Endodermal cell (in vitro differentiated cells): ENCODE measurements at places on chromosomes 7 and 10. TPM values are rescaled to one million over a fixed set of nuclear protein-coding genes. Genes with fewer than 3 reads are reported as not detected.
A peak's percentile ranks its signal among the peaks of the same experiment; 100 is the strongest.

DNA sequence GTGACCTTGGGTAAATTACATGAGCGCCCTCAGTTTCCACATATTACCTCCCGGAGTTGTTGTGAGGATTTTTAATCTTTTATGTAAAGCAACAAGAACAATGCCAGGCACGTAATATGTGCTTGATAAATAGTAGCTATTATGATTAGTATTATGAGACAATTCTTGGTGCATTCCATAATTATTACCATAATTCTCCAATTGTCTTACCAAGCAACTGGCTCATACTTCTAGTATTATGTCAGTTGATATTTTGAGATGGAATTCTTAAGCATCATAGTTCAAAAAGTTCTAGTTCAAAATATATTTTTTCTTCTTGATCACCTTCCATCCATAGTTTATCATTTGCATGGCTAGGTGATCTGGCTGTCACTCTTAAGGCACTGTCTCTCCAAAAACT, 259.0 kb downstream of the BBS9 start:
- H3K27ac ChIP-seq: no peak overlapping the region
- DNase-seq: no peak
- H3K4me1 ChIP-seq: no peaks in the 10 kb centered on the region
- H3K4me3 ChIP-seq: no peak overlapping the region
- no peaks in the 10 kb centered on the region for H3K27me3 ChIP-seq

- H3K27me3 ChIP-seq: no peaks in the 10 kb centered on the region
- no peak overlapping the region for H3K27ac ChIP-seq
- H3K4me3 ChIP-seq: no peak overlapping the region
- DNase-seq: no peak
- H3K4me1 ChIP-seq: no peaks in the 10 kb centered on the region
- peaks cover 90% of the 10 kb centered on the region for H3K36me3 ChIP-seq
Measured at GRCh38 chr10:77983384-77984341, 45.7 kb downstream of the POLR3A start.

GRCh38 chr7:136617176-136617575, 251.3 kb upstream of the CHRM2 start:
- H3K4me3 ChIP-seq: no peak overlapping the region
- no peak for DNase-seq
- H3K4me1 ChIP-seq: no peaks in the 10 kb centered on the region
- no peaks in the 10 kb centered on the region for H3K36me3 ChIP-seq
- no peaks in the 10 kb centered on the region for H3K27me3 ChIP-seq

DNA sequence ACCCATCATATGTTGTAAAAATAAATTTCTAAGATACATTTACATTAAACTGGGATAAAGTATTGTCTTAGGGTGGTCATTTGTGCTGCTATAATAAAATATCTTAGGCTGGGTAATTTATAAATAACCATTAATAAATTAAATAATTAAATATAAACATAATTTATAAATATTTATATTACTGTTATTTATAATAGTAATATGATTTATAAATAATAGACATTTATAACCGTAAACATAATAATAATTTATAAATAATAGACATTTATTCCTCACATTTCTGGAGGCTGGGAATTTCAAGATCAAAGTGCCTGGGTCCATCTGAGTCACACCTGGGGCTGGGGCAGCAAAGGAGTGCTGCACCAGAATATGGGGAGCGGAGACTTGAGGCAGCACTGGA, 31.1 kb downstream of the ZWINT start:
- DNase-seq: no peak
- no peaks in the 10 kb centered on the region for H3K36me3 ChIP-seq
- no peak overlapping the region for H3K4me3 ChIP-seq

GRCh38 chr10:11469575-11470391, 141.7 kb downstream of the USP6NL start:
- peaks cover 9% of the 10 kb centered on the region for H3K36me3 ChIP-seq
- no peaks in the 10 kb centered on the region for H3K27me3 ChIP-seq
- peak; percentile 66 for DNase-seq
- no peak overlapping the region for H3K4me3 ChIP-seq
- no peaks in the 10 kb centered on the region for H3K4me1 ChIP-seq

DNA sequence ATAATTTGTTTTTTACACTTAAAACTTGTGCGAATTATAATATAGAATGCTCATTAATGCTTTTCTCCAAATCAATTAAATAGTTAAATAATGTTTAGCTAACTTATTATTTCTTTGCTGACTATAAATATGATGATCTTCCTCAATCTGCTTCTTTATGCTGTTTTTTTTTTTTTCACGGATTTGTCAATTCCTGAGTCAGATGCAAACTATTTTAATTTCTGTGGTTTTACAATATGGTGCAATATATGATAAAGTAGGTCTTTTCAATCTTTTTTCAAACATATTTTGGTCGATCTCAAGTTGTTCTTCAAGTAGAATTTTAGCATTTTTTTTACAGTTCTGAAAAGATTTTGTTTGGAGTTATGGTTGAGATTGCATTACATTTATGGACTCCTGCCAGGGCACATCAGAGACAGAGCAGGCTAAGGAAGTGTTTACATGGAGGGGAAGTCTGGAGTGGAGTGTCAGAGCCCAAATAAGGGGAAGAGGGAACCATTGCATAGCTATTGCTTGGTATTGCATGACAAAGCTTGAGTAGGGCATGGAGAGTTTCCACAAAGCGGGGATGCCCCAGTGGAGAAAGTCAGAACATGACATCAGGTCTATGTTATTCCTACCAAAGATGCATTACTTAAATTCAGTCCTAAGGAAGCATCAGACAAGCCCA, 204.4 kb downstream of the OTUD1 start:
- no peak for DNase-seq
- H3K4me3 ChIP-seq: no peak overlapping the region
- no peaks in the 10 kb centered on the region for H3K4me1 ChIP-seq
- peaks cover 26% of the 10 kb centered on the region for H3K27me3 ChIP-seq
- H3K36me3 ChIP-seq: no peaks in the 10 kb centered on the region

The PPRC1 gene
- 44.5 and 50.2 TPM in 2 replicates for total RNA-seq
